Fibroblast of skin of right biceps (primary cell): ENCODE measurements at places on chromosomes 2 and 18.

GRCh38 chr2:14560716-14561115 is 71.8 kb upstream of the LRATD1 start:
- no peak for DNase-seq

GRCh38 chr2:130791617-130791939 is 36.2 kb downstream of the AMER3 start:
- no peak for DNase-seq

DNA sequence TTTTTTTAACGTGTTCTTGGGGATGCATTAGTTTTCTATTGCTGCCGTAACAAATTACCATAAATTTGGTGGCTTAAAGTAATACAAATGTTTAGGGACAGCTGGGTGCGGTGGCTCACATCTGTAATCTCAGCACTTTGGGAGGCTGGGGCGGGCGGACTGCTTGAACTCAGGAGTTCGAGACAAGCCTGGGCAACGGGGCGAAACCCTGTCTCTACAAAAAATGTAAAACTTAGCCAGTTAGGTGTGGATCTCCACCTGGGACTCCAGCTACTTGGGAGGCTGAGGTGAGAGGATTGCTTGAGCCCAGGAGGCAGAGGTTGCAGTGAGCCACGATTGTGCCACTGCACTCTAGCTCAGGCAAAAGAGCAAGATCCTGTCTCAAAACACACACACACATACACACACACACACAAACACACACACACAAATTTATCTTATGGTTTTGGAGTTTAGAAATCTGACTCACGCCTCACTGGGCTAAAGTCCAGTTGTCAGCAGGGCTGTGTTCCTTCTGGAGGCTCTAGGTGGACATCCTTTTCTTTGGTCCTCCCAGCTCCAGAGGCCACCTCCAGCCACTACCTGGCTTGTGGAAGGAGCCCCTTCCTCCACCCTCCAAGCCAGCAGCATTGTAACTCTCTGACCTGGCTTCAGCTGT is 76.1 kb downstream of the SEPTIN10 start:
- peak; percentile 33 for DNase-seq

DNA sequence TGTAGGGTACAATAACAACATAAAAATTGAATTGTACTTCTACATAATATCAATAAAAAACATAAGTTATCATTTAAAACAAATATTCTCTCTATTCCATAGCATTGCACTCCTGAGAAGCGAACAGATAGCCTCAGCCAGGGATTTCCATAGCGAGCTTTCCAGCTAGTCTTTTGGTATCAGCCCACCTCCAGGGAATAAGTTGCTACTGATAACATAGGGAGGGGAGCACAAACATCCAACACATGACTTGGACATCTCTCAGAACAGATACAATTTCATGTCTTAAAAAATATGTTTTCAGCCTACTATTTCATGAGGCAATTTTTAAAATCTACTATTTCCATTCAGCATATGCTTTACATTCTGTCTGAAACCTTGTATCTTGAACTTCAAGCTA is 804.4 kb upstream of the RAB6C start:
- no peak for DNase-seq

GRCh38 chr2:127011796-127012195 is 95.2 kb downstream of the BIN1 start:
- no peak for DNase-seq

DNA sequence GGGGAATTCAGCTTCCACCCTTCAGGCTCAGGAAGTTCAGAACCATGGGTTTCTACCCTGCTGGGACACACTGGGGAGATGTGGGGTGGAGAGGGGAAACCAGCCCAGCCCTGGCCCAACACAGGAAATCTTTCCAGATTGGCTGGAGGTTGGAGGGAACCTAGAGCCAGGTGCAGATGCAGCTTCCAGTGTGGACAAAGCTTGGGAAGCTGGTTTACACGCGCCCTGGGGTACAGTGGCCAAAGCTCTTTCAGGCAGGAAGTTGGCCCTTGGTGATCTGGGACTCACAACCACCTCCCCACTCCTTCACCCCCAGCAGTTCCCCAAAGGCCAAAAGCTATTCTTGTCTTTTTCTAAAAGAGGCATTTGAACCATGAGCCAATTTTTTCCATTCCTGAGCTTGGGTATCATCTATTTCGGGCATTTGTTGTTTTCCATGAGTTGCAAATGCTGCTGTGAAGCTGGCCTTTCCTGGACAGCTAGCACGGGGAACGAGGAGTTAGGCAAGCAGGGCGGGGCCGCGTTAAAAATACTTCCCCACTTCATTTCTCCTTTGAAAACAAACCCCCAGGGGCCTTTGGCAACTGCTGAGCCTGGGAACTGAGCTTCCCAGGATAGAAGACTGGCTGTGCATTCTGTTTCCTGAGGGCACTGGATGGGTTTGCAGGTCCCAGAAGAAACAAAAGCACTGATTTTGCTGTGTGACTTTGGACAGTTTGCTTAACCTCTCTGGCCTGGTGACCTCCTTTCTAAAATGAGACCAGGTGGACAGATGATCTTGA is 3.1 kb upstream of the ARID5A start:
- DNase-seq = peak; percentile 75

DNA sequence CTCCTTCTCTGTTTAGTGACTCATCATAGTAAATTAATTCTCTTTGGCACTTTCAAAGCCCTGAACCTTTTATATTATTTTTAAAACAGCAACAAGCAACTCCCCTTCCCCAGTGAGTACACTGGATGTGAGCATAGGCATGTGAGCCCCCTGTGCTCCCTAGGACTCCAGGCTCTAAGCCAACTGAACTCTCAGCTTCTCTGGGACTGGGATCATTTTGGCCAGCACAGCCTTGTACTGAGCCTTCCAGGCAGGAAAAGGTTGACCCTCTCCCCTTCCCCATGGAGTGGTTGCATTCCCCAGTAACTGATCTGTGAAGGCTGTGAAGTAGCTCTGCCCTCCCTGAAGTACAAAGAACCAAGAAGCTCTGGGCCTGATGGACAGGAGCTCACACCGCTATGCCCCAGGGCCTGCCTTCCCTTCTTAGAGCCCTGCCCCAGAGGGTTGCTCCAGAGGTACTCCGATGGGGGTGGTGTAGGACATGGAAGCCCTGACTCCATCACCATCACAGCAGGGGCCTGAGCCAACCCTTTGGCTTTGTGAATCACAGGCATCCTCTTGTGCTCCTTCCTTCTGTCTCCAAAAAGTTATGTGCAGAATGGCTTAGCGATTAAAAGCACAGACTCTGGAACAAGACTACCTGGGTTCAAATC is 57.8 kb downstream of the ADD2 start:
- DNase-seq = peak; percentile 40

DNA sequence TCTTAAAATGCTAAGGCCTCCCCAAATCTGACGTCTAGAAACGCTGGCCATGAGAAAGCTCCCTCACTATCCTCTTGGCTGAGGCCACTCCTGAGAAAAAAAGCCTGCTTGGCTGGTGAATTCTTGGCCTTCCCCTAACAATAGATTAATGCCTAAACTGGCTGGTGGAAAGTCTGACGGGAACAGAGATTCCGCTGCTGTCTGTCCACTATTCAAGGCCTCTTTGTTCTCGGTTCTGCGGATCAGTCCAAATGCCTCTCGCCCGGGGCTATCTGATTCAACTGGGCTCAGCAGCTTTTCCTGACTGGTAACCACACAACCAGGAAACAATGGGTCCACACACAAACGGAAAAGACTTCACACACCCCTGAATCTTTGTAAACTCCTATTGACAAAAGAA is 27.2 kb downstream of the PXDN start:
- no peak for DNase-seq

DNA sequence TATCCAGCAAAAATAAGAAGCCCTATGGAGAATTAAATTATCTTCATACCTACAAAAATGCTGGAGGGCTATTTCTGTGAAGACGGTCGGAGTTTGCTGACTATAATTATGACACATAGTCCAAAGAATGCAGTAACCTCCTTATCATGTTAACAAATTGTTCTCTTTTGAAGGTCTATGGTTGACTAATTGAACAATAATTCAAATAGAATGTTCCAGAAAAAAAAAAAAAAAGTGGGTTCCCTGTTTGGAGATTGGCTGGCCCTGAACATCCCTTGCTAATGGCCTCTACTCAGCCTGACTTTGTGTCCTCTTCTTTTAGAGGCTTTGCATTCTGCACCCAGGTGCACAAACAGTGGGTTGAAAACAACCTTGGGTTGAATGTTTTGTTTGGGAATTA is 82.8 kb upstream of the CCBE1 start:
- peak; percentile 91 for DNase-seq

GRCh38 chr2:186274936-186275575 is 211.0 kb upstream of the ZC3H15 start:
- DNase-seq = peak; percentile 78

- no peak for DNase-seq
Observed at GRCh38 chr2:157246765-157247407, 10.6 kb upstream of the GALNT5 start.

DNA sequence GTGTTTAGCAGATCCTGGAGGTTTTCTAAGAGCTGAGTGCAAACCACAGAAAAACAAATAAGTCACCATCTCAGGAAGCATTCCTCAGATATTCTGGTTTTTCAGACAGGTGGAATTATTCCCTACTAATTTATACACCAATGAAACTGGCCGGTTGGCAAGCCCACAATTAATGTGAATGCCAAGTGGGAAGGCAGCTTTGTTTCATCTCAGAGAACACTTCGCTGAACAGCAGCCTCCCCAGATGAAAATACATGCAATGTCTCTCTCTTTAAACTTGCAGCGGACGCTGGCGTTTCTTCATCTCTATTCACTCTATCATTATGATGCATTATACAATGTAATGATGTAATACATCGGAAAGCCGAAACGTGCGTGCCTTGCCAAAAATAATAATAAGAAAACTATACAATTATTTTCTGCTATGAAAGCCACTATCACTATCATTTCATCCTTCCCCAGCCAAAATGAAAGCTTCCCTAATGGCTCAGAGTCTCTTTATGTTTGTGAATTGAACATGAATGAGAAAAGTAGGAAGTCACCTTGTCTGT is 649.4 kb downstream of the BCL11A start:
- DNase-seq = no peak

- DNase-seq = no peak
Observed at GRCh38 chr2:127056086-127056485, 50.9 kb downstream of the BIN1 start.

DNA sequence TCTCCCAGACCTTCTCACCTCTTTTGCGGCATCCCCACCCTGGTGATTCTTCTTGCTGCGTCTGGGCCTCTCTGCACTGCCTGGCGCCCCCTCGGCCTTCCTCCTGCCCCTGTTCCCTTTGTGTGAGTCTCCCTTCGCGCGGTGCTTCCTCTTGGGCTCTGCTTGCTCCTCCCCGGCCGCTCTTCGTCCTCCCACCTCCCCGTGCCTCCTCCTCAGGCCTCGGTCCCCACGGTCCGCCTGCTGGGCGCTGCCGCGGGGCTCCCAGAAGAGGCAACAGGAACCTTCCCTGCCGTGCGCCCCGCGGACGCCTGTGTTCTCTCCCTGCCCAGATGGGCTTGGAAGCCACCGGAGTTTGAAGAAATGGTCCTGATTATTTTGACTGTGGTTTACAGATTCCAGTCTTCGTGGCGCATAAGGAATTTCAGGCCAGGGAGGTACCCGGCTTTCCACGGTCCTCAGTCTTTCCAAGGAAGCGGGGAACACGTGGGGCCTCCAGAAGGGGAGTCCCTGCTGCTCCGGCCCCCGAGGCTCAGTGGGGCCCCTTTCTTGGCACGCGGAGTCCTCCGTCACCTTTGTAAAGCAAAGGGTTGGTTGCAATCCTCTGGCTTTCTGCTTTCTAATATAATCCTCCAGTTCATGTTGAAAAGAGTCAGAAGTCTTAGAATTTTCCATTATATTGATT is 13.1 kb downstream of the RNU2-63P start:
- DNase-seq = peak; percentile 20

DNA sequence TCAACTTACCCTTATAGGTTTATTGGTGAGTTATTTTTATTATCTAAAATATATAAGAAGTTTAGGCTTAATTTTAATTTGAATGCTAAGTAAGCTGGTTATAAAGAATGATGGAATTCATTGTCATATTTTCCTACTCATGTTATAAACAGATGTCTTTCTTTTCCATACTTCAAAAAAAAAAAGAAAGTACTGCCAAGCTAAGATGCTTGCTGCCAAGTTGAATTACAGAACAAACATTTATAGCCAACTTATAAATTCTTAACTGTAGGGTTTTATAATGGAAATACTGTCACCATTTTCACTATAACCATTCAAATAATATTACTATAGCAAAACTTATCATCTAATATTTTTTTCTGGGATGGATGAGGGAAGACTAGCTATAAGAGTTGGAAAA is 676.0 kb downstream of the NRXN1 start:
- DNase-seq = no peak

- no peak for DNase-seq
Observed at GRCh38 chr2:62197925-62198633, 2.2 kb downstream of the B3GNT2 start.

DNA sequence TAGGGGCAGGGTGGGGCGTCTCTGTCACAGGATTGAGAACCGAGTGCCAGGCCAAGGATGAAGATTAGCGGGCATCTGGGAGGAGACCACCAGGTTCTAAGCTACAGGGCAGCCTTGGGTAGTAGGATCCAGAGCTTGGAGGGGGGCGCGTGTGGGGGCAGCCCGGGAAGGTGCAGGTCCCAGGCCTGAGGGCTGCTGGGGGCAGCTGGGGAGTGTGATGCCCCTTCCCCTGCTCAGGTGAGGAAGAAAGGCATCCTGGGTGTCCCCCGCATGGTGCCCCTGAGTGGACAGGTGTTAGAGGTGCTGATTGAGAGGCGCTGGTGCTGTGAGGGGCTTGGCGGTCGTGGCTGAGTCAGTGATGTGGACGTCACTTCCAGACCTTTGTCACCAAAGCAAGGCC is 33.9 kb upstream of the MBP start:
- no peak for DNase-seq

DNA sequence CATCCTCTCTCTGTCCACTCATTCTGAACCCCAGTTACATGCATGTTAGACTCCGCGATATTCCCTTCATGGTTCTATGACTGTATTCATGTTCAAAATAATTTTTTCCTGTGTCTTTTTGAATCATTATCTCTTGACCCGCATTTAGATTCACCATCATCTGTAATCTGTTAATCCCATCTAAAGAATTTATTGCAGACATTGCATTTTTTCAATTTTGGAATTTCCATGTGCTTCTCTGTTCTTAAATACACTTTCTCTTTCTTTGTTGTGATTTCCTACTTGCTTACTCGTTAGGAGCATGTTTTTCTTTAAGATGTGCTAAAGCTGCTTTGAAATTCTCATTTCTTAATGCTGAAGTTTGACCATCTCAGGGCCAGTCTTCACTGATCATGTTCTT is 122.2 kb downstream of the ATP9B start:
- DNase-seq = no peak

- no peak for DNase-seq
Observed at GRCh38 chr18:1922066-1922465, 649.2 kb downstream of the METTL4 start.

- DNase-seq = no peak
Observed at GRCh38 chr18:48992133-48992532, 41.4 kb upstream of the SMAD7 start.

- DNase-seq = no peak
Observed at GRCh38 chr2:160868891-160869290, 291.3 kb upstream of the TANK start.

- no peak for DNase-seq
Observed at GRCh38 chr2:22604136-22604535, 780.8 kb upstream of the KLHL29 start.

GRCh38 chr2:96881349-96882195 is 11.7 kb upstream of the SEMA4C start:
- no peak for DNase-seq
